ENCODE measurements at places on chromosomes 4 and X. TPM values are rescaled to one million over a fixed set of nuclear protein-coding genes. Genes with fewer than 3 reads are reported as not detected.

GRCh38 chr4:30720661-30721184 is 554 bp downstream of the PCDH7 start:
- no peak for DNase-seq

- DNase-seq: no peak
Measured at GRCh38 chr4:130563889-130564418, 1468.0 kb downstream of the C4orf33 start.

DNA sequence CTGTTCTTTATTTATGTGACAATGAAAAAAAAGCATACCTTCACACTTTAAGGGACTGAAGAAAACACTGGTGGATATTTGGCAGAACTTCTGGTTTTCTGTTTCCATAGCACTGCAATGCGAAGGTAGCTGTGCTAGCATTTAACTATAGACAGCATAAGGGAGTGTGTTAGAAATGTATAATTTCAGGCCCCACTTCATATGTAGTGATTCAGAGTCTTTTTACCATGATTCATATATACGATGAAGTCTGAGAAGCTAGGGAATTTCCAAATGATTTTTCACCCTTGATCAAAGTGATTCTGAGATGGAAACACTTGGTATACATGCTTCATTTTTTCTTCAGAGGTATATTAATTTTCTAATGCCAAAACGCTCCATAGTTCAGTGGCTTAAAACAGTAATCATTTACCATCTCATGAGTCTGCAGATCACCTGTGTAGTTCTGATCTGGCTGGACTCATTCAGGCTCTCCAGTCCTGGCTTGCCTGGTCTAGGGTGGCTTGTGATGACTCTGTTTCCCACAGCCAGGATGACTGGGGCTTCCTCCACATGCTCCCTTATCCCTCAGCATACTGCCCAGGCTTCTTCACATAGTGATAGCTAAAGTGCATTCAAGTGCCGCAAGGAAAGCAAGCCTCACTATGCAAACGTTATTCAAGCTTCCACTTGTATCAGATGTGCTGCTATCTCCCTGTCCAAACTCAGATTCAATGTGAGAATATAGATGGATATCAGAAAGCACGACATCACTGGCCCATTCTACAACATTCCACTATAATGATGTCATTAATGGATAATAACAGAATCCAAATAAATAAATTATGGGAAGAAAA is 790.1 kb downstream of the TECRL start:
- no peak for DNase-seq

Gene HSFX1
- 0.80 TPM for polyA plus RNA-seq

DNA sequence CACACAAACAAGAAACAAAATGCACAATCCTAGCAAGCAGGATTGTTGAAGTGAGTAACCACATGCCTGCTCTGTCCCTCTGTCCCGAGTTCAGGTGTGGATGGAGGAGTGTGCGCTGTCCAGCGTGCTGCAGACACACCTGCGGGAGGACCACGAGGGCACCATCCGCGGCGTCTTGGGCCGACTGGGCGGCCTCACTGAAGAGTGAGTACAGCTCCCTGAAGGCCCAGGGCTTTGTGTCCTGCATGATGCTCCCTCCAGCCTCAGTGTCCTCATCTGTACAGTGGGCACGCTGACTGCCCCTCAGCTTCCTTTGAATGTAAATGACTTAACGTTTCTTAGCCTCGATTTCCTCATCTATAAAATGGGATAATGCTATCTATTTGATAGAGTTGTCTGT is 82.5 kb downstream of the EVC start:
- no peak for DNase-seq

Gene GAGE12J
- polyA plus RNA-seq: not detected

DNA sequence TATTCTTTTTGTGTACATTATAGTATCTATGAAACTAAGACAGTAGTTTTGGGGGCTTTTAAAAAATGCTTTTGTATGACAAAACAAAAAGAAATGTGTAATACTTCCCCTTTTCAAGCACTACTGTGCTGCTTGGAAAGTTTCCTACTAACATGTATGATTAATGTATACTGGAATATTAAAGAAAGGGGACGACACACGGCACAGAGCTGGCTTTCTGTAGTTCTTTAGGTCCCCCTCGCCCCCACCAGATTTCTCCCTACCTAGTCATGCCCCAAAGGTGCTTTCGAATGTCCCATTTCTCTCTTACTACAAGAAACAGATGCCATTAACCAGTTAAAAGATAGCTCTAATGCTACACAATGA is 1.6 kb upstream of the AP1S2 start:
- DNase-seq: no peak

DNA sequence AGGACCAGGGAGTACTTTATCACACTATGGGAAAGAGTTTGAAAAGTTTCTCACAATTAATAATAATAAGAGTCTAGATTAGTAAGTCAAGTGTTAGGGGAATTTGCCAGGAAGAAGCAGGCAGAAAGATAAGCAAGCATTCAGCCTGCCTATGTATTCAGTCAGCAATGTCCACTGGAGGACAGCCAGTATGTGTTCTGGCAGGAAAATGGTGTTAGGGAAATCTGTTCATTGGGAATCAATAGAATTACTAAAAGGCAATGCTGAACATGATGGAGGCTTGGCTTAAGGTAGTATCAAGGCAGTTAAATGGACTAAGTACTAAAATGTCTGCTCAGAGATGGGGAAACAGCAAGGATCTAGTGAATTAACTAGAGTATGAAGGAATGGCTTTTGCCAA is 221.2 kb downstream of the PPP4R3C start:
- no peak for DNase-seq

GRCh38 chr4:6782846-6783110 is 251 bp downstream of the KIAA0232 start:
- DNase-seq: no peak

DNA sequence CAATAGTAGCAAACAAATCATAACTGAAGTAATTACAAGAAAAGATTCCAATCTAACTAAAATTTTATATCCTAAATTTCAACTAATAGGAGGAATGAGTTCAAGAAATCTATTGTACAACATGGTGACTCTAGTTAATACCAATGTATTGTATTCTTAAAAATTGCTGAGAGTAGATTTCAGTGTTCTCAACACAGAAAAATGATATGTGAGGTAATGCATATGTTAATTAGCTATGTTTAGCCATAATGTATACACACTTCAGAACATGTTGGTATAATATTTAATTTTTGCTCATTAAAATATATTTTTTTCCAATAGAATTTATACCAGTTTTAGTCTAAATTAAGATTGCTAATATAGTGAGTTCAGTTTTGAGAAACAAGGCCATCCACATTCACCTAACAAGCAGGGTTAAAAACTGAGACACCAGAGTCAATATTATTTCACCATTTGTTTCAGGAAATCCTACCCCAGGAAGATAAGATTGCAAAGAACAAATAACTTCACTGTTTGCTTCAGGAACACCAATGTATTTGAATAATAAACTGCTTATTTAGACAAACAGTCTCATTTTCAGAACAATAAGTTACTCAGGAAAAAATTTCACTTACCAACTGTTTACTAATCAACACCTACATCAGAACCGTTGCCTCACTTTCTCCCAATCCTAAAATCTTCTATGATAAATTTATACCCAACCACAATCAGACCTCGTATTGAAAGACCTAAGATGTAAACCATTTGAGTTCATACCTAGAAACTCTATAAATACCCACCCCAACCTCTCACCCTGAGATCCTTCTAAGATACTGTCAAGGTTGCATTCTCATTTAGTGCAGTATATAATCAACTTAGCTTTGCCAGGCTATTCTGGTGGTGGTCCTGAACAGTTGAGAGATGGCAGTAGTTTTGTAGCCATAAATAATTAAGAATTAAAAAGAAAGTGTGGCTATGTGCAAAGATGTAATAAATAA is 132.8 kb downstream of the MAB21L2 start:
- DNase-seq: no peak

- DNase-seq: no peak
Measured at GRCh38 chrX:19183761-19184477, 61.7 kb upstream of the ADGRG2 start.

GRCh38 chr4:76301068-76301774 is 5.3 kb upstream of the STBD1 start:
- peak; percentile 65 for DNase-seq

DNA sequence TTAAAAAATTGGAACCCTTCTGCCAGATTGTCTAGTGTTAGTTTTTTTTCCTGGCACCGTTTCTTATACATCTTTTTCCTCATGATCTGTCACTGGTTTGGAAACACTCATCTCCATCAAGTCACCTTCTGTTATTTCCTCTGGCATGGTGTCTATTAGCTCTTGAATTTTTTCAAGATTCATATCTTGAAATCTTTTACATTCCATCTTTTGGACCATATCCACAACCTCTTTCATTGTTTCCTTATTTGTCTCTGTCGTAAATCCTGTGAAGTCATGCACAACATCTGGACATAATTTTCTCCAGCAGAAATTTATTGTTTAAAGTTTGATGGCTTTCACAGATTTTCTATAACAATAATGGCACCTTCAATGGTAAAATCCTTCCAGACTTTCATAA is 10.2 kb upstream of the TMEM185A start:
- no peak for DNase-seq

- no peak for DNase-seq
Measured at GRCh38 chrX:79975605-79976004, 38.9 kb upstream of the TBX22 start.

DNA sequence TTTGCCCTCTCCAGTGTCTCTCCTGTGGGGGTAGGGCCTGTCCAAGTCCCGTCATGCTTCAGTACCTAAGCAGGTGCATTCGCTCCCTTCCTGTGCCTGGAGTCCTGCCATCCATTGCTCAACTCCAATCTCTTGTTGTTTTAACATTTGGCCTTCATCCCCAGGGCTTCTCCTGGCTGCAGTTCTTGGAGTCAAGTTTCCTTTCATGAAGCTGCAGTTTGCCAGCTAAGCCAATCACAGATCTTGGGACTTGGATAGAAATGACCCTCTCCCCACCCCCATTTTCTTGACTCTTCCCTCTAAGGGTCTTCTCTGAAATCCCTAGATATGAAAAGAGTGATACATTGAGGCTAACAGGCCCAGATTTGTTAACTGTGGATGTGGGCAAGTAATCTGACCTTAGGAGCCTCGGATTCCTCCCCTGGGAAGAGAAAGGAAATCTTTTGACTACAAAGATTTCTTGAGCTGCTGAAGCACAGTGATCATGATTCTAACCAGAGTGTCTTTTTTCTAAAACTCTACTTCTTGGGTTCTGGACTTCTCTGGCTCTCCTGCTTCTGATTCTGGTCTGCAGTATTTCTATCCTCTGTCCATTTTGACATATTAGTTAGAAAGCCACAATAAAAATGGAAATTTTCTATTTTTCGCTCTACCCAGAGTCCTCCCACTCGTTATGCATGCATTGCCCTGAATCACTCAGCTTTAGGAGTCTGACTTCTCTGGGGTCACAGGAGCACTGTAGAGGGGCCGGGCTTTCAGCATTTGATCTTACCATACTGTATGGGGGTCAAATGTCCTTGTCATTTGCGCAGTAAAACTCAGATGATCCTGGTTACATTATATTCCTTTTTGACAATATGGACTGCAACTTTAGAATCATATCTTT is 61.0 kb downstream of the CHRNA9 start:
- DNase-seq: peak; percentile 91

GRCh38 chr4:128039568-128039967 is 21.5 kb upstream of the LARP1B start:
- no peak for DNase-seq

GRCh38 chrX:29661290-29661689 is 554.1 kb upstream of the MAGEB2 start:
- no peak for DNase-seq

DNA sequence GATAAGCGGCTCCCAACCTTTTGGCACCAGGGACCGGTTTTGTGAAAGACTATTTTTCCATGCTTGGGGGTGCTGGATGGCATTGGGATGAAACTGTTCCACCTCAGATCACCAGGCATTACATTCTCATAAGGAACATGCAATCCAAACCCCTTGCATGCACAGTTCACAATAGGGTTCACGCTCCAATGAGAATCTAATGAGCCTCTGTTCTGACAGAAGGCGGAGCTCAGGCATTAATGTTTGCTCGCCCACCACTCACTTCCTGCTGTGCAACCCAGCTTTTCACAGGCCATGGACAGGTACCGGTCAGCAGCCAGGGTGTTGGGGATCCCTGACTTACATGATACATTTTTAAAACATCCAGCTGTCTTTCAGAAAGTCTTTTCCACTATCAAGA is 187.3 kb downstream of the SLC39A8 start:
- no peak for DNase-seq

Gene MTMR8
- polyA plus RNA-seq: 0.71 TPM

GRCh38 chr4:145912376-145912775 is 26.2 kb downstream of the ZNF827 start:
- DNase-seq: no peak

DNA sequence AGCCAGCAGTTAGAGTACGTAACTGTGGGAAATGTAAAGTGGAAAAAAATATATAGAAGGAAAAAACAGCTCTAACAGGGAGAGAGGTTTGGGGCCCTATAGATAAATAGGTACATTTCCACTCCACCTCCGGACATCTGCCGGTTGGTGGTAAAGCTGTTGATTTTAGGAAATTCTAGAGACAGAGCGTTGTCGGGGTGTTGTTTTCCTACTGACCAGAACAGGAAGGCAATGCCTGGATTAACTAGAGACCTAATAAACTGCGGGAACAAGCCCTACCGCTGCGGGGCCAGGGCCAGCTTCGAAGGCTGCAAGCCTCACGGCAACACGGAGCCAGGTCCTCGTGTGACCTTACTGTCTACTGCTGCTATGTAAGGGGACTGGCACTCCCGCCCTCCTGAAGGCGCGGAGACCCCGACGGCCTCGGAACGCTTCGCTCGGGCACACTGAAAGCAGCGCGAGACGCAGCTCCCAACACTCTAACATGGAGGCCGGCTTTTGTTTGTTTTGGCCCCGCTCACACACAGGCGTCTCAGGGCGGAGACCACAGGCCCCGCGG is 702 bp upstream of the CDKN2AIP start:
- peak; percentile 70 for DNase-seq

Gene MAGEA4
- not detected for polyA plus RNA-seq

- no peak for DNase-seq
Measured at GRCh38 chr4:11196927-11197522, 231.7 kb downstream of the HS3ST1 start.

DNA sequence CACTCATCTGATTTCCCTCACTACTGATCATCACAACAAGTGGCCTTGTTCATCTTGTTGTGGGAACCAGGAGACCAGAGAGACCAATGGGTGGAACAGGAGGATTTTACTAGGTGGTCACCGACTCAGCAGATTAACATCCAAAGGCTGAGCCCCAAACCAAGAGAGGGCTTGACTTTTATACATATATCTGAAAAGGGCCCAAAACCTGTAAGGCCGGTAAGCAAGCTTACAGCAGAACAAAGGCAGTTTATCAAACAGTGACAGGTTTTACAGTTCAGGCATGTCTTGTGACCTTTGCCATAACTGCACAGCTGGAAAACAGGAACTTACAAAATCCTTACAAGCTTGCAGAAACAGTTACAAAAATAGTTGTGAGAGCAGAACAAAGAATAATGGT is 195.9 kb downstream of the OR13H1 start:
- no peak for DNase-seq

Gene PWWP3B
- polyA plus RNA-seq: 11.3 TPM

Gene TBC1D9
- 7.5 TPM for polyA plus RNA-seq

Gene KCTD8
- polyA plus RNA-seq: not detected

GRCh38 chr4:129314781-129315180 is 218.8 kb downstream of the C4orf33 start:
- no peak for DNase-seq
